ENCODE measurements at places on chromosomes 4 and X.

GRCh38 chr4:138408758-138409157 lies 166.6 kb upstream of the SLC7A11 start:
- DNase-seq = no peak

- no peak for DNase-seq
Measured at GRCh38 chrX:55107911-55108310, 19.1 kb downstream of the PAGE2 start.

GRCh38 chrX:40260146-40260747 lies 162.5 kb upstream of the BCOR start:
- no peak for DNase-seq

DNA sequence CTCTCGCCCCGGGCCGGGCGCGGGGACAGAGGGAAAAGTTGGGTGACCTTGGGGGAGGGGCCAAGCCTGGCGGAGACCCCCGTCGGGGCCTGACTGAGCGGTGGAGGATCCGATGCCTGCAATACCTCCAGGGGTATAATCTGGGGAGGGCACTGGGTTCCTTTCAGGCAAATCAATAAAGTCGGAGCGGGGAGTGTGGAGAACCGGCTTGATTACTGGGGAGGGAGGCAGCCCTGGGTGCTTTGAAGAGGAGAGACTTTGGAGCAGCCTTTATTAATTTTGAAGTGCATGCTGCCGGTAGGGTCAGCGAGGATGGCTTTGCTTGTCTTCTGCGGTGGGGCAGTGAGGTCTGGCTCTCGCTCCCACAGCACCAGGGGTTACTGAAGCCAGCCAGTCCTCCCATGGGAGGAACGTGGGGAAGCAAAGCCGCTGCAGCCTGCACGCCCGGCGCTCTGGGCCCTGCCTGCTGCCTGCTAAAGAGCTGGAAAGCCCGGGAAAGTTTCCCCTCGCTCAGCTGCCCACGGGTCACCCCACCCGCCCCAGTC lies 403 bp upstream of the LGI2 start:
- DNase-seq = no peak

DNA sequence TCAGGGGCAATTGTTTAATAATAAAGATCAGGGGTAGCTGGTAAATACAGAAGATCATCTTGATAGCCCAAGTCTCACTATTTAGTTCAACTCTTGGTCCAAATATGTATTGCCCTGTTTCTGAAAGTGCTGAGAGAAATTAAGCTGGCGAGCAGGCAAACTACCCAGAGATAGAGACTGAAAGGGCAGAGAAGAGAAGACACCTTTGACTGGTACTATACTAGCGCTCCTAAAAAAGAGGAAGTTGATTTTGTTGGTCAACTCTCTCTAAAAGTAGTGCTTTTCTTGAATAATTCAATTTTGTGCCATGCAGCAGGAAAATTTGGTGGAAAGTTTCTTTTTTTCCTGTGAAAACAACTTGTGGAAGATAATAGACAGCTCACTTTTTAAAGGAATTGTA lies 64.0 kb downstream of the IGSF1 start:
- no peak for DNase-seq

DNA sequence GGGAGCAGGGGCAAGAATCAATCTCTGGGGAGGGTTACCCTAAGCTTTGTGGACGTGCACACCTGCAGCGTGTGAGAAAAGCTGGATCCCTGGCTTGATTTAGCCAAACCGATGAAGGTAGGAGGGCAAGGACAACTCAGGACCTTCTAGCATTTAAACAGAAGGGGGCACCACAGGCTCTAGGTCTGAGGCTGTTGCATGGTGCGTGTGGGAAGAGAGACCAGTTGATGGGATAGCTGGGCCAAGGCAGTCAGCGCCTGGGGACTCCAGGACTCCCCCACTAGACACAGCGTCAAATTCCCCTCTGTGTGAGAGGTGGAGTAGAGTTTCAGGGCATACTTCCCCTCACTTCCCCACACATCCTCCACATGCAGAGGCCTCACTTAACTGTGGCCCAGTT lies 4.3 kb downstream of the GABRQ start:
- DNase-seq = no peak

GRCh38 chrX:46941341-46941740 lies 29.1 kb downstream of the JADE3 start:
- DNase-seq = no peak

DNA sequence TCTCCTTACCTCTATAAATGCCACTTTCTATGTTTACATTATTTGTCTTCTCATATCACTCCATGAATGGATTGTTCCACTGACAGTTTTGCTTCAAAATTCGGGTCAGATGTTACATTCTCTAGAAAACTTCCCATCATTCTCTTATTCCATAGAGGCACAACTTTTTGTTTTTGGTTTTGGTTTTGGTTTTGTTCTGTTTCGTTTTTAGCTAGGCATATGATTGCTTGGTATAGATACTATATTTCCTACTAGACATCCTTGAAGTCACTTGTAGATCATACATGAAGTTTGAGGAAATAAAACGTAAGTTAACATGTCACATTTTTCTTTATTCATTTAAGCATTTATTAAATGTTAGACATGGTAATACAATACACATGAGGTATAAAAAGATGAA lies 961.0 kb downstream of the PCDH18 start:
- no peak for DNase-seq

GRCh38 chr4:89889289-89889688 lies 5.4 kb upstream of the MMRN1 start:
- no peak for DNase-seq

Measured in stimulated activated naive CD8-positive, alpha-beta T cell treated with anti-CD3 and anti-CD28 coated beads, Interleukin-15, Interleukin-2, amounts not matched to agents 100 U/mL and 50 U/mL, for 24 hours (primary cell).